ENCODE measurements at places on chromosomes 7 and 10.

- no peak for DNase-seq
Measured at GRCh38 chr7:76146374-76146773, 55.3 kb upstream of the SRRM3 start.

DNA sequence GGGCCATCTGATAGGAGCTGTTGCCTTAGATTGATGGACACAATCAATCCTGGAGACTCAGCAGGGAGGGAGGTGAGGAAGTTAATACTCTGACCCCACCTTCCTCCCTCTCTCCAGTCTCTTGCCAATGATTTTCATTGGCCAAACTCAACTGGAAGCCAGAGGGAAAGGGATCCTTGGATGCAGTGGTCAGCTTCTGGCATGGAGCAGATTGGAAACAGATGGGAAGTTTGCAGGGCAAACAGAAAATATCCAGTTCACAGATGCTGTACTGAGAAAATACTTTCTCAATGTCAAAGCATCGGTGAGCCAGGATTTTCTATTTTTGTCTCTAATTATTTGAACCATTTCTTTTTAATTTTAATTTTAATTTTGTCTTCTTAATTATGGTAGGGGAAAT is 170.8 kb downstream of the BBS9 start:
- no peak for DNase-seq

DNA sequence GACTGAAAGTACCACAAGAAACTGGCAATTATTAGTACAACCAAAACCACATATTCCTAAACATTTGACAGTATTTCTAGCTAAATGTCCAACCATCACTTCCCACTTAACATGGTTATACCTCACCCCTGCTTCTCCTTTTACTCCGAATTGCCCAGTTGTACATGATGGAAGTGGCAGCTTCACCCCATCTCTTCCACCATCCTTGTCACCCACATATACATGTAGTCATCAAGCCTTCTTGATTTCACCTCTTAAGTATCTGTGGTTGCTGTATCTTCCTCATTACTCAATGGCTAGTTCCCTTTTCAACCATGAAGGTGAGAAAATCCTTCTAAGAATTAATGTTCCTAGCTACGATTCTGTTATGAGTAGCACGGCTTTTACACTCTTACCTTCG is 388.2 kb downstream of the CALN1 start:
- DNase-seq, result no peak

DNA sequence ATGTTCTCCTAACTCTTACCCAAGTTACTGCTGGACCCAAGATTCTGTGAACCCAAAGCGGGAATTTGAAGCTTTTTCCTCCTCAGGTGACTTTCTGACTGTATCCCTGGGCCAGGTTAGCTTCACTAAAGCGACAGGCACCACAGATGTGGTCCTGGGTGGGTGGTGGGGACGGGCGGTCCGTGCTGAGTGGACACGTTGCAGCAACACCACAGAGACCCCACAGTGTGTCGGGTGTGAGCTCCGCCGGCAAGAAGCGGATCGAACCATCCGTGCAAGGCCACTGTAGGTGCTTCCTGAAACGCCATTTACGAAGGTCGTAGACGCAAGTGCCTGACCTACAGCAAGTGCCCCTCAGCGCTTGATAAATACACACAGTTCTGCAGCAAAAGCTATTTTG is 325.9 kb downstream of the ADARB2 start:
- DNase-seq, result no peak

GRCh38 chr7:29140873-29141468 is 5.4 kb downstream of the CPVL start:
- DNase-seq, result no peak

DNA sequence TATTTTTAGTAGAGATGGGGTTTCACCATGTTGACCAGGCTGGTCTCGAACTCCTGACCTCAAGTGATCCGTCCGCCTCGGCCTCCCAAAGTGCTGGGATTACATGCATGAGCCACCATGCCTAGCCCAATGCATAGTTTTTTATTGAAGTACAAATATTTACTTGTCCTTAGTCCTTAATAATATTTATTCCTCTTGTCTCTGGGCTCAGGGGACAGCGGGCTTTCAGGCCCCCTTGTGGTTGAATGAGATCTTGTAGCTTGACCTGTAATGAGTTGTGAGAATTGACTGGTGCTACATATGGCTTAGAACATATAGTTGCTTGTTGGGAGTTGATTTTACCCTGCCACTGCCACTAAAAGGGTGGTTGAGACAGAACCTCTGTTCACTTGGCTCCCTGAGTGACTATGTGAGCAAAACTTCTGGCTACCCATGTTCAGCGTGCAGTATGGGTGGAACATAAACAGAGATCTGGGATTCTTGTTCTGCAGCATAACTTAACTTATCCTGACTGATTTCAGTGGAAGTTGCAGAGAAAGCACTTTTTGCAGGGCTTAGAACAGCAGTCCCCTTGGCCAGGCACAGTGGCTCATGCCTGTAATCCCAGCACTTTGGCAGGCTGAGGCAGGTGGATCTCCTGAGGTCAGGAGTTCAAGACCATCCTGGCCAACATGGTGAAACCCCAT is 14.9 kb downstream of the CCL26 start:
- no peak for DNase-seq

DNA sequence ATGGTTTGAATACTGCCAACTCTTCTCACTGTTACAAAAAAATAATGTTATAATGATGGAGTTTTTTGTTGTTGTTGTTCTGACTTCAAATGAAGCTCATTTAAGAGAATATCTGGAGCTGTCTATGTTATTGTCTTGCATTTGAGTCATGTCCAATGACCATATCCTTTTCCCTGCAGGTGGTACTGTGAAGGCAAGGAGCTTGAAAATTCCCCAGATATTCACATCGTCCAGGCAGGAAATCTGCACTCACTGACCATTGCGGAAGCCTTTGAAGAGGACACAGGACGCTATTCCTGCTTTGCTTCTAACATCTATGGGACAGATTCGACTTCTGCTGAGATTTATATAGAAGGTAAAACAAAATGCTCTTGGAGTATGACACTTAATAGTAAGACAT is 33.5 kb downstream of the MYPN start:
- no peak for DNase-seq

- no peak for DNase-seq
Measured at GRCh38 chr7:7972128-7972527, 3.5 kb downstream of the GLCCI1 start.

GRCh38 chr10:89224739-89225443 is 17.8 kb upstream of the CH25H start:
- no peak for DNase-seq

- DNase-seq, result no peak
Measured at GRCh38 chr10:124614003-124614659, 130.0 kb downstream of the FAM53B start.

- DNase-seq, result no peak
Measured at GRCh38 chr7:100884736-100885439, 4.6 kb downstream of the UFSP1 start.

- DNase-seq, result no peak
Measured at GRCh38 chr10:75672842-75673241, 241.4 kb downstream of the LRMDA start.

DNA sequence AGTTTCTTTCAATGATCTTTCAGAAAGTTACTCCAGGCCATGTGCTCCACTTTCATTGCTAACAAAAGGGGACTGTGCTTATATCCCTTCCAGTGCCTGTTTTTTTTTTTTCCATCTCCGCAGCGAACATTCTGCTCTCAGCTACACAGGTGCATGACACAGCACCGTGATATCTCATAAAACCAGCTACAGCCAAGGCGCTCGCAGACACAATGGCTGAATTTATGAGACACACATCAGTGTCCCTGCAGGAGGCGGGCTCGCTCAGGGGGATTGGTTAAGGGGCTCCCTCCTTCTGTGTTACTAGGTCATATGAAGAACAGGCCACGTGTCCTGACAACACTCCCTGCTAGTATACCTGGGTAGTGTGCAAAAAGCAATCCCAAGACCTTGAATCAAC is 245.5 kb downstream of the SKAP2 start:
- no peak for DNase-seq
